Activated T-helper 1 cell treated with anti-CD3 and anti-CD28 coated beads, Interleukin-12 subunit alpha, Interleukin-12 subunit beta, Interleukin-2, Interleukin-4 antibody, amounts not matched to agents 30 ng/mL and 10 ng/mL and 1 ng/mL, durations not matched to agents 14 hours and 24 hours and 36 hours (primary cell): ENCODE measurements at places on chromosomes 5 and 9.

DNA sequence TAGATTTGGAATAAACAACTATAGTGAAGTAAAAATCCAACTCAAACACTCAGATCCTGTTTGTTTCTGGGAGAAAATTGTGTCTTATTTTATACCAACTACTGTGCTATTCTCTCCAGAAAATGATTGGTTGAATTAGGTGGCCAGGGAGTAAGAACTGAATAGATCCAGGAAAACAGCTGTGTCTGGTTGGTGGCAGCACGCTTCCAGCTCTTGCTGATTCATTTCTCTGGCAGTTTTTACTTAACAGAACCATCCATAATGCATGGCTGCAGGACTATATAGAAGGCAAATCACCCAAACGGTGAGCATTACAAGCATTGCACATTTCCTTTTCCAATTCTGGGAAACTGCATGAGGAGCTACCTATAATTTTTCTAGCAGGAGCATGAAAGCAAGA is 29.5 kb downstream of the DMAC1 start:
- no peak for DNase-seq

- DNase-seq: no peak
Observed at GRCh38 chr9:113724202-113724601, 151.9 kb upstream of the ZNF618 start.

- DNase-seq: no peak
Observed at GRCh38 chr9:14645648-14646047, 47.6 kb downstream of the ZDHHC21 start.

DNA sequence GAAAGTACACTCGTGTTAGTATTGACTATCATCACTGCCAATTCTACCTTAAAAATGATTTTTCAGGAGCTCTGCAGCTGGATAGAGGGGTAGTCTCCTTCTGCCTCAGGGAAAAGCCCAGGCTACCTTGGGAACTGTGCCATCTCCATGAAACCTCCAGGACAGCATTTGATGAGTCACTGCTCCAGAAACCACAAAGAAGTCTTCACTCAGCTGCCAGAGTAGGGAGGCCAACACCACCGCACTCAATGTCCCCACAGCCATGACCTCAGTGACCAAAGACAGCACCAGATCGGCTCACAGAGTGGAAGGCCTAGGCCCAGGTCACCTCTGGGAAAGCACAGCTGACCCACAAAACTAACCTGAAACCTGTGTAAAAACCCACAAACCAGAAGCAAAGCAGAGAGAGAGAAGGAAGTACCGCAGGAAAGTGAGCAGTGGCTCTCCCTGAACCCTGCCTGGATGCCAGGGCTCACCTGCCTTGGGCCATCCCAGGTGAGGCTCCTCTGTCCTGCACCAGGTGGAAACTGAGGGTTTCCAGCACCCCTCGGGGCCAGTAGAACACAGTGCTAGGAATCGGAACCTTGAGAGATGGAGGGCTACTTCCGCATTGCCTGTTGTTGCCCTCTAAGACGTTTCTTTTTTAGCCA is 30.0 kb downstream of the S1PR3 start:
- no peak for DNase-seq

DNA sequence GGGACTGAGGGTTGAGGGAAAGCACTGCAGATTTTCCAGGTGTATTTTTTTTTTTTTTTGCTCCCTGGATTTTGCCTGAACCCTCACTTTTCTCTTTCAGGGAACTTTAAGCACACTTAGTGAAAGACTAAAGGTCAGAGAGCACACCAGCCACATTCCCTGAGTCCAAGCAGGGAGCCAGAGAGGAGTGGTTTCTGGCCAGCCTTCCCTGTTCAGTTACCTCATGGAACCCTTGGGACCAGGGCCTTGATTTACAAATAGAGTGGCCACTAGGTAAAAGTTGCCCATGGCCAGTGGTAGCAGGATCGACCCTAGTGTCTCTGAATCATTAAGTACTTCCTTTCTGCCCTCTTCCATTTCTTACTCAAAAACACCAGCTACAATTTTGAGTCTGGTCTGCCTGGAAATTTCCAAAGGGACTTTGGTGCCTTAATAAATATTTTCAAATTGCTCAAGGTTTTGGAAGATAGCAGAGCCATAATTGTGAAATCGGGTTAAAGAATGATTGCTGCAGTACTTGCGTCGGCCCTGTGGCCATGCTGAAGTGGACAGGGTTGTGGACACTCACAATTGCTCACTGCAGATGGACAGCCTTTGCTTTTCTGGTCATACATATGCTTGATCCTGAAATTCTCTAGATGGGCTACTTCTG is 14.5 kb downstream of the PALM2AKAP2 start:
- DNase-seq: no peak

DNA sequence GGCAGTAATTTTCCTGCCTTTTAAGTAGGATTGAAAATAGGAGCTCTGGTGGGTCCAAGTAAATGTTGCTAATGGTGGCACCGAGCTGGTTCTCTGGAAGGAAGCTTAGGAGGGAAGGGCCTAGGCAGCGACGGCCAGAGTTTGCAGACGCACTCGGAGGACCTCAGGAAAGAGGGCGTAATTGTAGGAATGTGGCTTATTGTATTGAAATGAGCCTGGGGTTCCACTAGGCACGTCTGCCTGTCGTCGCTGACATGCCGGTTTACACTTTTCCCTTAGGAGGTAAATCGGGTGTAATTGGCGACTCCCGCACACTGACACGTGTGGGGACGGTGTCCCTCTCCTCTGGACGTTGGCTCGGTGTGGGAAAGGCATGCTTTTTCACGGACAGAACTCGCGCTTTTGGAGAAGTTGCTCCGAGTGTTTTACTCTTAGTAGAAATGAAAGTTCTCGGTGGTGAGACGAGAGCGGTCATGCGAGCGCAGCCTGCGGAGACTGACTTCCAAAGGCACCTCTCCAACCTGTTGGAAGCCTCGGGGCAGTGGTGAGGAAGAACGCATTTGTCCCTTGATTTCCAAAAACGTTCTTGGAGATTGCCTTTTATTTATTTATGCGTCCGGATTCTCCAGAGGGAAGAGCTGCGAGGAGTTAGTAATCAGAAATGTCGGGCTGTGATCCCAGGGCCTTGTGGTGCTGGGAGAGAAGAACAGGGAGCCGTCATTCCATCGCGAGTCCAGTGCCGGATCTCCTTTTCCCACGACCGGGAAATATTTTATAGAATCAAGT is 1.3 kb downstream of the NR4A3 start:
- no peak for DNase-seq

DNA sequence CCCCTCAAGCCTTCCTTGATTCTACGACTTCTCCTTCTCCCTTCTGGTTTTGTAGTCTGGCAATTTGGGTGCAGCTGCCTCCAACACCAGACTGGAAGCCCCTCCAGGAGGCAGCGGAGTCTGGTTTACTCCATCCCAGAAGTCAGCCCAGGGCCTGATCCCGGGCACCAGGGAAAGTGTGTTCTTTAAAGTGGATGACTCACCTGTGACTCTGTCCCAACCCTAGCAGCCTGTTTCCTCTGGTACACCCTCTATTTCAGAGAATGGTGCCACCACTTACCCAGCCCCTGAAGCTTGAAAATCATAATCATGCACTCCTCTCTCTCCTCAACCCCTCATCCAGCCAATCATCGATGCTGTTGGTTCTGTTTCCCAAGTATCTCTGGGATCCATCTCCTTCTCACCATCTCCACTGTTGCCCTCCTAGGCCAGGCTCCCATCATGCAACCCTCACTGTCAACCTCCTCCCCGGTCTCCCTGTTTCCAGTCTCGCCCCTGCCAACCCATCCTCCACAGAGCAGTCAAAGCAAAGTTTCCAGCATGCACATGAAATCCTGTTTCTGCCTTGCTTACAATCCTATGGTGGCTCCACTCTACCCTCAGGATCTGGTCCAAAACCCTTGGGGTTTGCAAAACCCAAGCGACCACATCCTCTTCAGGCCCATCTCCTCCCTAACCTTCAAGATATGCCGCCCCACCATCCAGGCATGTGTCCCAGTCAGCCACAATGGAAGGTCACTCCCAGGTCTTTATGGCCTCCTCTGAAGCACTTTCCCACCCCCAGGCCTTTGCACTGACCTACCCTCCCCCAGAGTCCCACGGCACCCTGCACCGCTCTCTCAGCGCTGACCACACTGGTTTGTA is 10.5 kb downstream of the LHX6 start:
- no peak for DNase-seq

DNA sequence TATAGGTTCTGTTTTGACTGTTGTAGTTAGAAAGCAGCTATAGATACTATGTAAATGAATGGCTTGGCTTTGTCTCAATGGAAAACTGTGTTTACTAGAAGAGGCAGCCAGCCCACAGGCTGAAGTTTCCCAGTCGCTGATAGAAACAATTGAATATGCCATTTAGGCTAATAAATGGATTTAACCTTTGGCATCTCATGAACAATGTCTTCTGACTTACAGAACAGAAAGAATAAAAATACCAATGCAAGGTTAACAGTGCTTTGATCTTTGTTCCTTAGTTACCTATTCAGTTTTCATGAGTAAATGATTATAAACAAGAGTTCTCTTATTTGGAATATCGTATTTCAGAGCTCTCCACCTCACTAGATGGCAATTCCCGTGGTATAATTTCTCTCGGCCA is 120.6 kb downstream of the PAM start:
- DNase-seq: no peak

DNA sequence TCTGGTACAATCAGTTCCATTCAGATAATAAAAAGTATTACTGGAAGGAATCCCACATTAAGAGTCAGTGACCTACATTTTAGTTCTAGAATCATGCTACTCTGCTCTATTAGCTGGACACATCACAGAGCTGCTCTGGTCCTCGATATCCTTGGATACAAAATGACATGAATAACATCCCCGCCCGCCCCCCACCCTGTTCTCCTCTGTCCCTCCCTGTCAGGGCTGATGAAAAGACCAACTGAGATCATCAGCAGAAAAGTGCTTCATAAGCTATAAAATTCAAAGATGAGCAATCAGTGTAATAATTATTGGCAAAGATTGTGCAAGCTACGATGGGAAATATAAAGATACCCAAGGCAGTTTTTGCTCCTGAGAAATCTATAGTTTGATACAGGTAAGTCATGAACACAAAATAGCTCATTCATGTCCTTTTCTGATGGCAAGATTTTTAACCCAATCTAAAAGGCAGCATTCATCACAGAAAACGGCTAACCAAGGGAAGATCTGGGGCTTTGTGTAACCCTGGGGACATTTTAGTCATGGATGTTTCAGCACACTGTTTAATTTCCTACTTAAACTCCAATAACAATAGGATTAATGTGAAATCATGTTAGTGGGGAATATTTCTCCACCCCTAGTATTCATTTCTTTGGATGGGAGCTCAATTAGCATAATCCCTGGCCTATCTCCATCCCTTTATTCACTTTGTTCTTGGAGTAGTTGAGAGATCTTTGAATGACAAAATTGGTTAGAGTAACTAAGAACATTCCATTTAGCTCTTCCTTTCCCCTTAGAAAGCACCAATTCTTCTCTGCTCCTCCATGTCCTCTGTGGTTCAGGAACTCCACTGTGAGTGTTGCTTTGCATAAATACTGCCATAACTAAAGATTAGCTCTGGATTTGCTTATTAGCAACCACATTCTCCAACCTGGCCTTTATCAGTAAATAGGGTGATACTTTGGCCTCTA is 459.4 kb upstream of the GRIA1 start:
- DNase-seq: no peak

- no peak for DNase-seq
Observed at GRCh38 chr5:143440448-143441115, 37.1 kb upstream of the NR3C1 start.

DNA sequence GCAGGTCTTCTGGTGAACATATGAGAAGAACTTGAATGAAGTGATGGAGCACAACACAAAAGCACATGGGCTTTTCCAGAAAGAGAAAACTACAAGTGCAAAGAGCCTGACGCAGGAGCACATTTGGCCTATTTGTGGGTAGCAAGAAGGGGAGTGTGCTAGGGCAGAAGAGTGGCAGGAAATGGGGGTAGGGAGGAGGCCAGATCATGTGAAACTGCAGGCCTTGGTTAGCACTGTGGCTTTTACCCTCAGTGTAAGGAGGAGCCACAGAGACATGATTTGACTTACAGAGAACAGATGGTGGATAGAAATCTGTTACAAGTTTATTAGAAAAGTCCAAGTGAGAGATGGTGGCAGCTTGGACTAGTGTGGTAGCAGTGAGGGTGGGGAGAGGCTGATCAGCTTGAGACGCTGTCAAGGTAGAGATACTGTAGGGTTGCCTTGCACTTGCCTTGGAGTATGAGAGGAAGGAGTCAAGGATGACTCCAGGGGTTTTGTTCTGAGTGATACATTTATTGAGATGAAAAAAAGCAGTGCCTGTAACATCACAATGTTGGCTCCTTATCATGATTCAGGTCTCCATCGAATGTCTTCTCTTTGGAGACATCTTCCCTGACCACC is 126.7 kb downstream of the PPP2R2B start:
- peak; percentile 58 for DNase-seq

DNA sequence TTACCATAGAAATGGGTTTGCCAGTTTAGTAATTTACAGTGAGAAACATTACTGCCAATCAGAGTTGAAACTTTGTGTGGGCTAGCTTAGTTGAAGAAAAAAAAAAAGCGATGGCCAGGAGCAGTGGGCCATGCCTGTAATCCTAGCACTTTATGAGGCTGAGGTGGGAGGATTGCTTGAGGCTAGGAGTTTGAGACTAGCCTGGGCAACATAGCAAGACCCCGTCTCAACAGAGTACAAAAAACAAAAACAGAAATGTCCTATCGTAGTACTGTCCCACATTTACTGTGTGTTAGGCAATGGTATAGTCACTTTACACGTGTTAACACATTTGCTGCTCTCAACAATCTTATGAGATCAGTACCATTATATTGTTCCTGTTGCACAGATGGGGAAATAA is 2.3 kb downstream of the OSTF1 start:
- DNase-seq: no peak

- no peak for DNase-seq
Observed at GRCh38 chr5:53362521-53362941, 117.9 kb upstream of the FST start.

- DNase-seq: no peak
Observed at GRCh38 chr5:149651686-149652085, 70.4 kb downstream of the ARHGEF37 start.

DNA sequence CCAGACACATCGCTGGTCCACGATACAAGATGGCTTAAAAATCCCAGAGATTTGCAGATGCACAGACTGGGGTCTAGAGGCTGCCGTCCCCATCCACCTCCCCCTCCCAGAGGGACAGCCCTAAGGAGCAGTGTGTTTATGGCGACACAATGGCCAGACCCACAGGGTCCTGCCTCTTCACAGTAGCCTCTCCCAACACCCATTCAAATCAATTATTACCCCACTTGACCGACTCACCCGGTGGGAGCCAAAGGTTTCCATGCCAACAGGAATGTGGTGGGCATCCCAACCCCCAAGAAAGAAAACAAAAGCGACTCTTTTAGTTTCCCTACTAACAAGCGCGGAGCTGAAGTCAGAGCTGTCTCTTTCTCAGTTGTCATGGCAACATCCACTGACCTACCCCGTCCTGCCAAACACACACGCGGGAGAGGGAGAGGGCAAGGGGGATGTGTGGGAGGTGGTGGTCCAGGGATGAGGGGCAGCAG is 209.0 kb downstream of the TTLL11 start:
- no peak for DNase-seq

GRCh38 chr5:150068472-150068871 is 17.9 kb downstream of the CSF1R start:
- DNase-seq: no peak

- DNase-seq: no peak
Observed at GRCh38 chr5:67416986-67417385, 220.4 kb upstream of the CD180 start.
